AG08395 (cell line): ENCODE measurements at places on chromosomes 2 and 18.

DNA sequence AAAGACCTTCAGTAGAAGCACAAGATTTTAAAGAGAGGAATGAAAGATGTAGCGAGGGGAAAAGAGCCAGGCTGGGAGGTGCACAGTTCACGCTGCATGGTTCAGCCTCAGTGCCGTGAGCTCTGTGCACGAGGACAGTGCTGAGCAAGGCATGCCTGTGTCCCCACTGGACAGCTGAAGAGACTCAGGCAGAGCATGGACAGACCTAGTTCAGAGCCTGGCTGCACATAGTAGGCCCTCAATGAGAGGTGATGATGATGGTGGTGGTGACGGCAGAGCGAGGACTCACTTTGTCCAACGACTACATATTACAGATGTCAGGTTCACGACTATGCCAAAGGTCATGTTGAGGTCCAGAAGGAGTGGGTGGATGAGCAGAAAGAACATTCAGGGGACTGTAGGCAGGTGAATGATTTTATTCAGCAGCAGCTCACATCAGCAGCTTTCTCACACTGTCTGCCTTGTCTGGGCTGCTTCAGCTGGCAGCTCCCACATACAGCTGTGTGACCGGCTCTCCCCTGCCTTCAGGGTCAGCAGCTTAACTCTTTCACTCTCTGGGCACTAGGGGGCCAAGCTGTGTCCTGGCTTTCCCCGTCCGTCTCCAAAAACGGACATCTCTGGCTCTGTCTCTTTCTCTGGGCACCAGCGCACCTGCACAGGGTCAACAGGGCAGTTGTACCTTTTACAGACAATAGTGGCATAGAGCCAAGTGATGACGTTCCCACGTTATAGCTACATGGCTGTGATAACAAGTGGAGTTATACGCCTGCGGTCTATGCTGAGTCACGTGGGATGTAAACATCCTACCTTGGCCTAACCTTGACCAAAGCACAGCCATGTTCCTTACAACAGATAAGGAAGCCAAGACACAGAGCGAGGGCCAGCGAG, 128.8 kb upstream of the MSH6 start:
- DNase-seq, result no peak

GRCh38 chr2:62871506-62871905, 166.0 kb downstream of the EHBP1 start:
- DNase-seq, result no peak

DNA sequence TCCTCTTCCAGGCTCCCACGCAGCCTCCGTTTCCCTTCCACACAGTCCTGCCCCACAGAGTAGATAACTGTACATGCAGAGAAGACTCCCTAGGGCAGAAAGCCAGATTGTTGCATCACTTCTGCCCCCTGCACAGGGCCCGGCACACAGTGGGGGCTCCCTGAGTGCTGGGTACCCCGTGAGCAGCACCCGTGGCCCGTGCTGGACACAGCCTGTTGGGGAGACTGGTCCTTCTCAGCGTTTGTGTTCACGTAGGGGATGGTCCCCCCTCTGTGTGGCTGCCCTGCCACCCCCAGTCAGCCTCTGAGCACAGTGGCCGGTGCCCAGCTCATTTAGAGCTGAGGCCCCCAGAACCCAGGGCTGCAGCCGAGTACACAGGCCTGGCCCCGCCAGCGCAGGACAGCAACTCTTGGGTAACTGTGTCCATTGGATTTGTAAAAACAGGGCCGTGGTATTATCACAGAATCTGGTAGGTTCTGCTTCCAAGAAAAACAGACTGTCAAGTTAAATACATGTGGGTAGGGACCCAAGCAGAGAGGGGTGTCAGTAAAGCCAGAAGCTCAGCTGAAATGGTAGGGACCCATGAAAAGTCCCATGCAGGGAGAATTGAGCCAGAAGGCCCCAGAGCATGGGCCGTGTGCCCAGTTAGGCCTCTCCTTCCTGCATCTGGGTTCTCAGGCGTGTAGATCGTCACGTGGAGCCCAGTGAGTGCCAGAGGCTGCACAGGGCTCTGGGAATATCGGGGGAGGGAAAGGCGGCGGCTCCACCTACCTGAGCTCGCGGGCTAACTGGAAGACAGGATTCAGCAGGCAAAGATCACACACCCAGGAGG, 257.3 kb downstream of the ATAD2B start:
- DNase-seq, result no peak

DNA sequence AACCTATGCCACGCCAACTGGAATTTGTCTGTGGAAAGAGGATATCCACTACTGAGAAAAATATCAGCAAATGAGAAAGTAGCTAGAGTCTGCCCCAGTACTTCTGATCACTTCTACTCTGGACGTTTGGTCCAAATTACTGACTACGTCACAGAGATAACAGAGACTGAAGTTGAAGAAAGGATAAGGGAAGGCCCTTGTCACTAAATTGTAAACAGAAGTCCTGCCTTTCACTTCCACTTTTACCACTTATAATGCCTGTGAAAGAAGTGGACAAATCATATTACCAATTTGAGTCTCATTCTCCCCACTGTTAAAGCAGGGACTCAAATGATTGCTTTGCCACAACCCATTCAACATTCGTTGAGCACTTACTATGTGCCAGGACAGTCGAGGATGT, 173.9 kb upstream of the ERBB4 start:
- DNase-seq, result no peak

GRCh38 chr2:42225573-42225972, 56.4 kb downstream of the EML4 start:
- no peak for DNase-seq

DNA sequence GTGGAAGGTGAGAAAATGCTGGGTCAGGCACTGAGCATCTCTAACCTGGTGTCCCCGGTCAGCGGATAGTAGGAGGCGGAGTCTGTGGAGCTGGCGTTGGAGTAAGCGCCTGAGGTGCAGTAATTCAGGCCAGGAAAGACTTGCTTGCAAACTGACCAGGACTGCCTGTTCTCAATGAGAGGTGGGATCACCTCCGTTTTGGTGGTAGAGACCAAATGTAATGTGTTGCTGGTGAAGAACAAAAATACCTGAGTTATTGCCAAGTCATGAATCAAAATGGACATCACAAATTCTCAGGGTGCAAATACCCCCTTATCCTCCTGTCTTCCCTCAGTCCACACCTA, 24.2 kb downstream of the APOB start:
- no peak for DNase-seq

DNA sequence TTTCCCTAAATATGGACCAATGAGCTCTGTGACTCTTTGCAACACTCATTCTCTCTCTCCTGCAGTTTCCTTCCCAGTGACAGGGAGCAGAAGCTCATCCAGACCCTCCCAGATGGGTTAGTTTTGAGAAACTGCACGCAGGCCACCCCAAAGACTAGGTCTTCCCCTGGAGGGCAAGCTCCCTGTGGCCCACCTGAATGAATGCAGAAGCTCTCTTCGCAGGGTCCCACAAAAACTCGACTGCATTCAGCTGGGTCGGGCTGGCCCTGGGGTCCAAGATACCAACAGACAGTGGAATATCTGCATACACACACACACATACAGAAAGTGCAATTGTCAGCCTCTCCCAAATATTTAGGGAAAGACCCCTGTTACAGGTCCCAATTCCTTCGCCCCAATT, 37.0 kb downstream of the TFCP2L1 start:
- DNase-seq, result no peak

DNA sequence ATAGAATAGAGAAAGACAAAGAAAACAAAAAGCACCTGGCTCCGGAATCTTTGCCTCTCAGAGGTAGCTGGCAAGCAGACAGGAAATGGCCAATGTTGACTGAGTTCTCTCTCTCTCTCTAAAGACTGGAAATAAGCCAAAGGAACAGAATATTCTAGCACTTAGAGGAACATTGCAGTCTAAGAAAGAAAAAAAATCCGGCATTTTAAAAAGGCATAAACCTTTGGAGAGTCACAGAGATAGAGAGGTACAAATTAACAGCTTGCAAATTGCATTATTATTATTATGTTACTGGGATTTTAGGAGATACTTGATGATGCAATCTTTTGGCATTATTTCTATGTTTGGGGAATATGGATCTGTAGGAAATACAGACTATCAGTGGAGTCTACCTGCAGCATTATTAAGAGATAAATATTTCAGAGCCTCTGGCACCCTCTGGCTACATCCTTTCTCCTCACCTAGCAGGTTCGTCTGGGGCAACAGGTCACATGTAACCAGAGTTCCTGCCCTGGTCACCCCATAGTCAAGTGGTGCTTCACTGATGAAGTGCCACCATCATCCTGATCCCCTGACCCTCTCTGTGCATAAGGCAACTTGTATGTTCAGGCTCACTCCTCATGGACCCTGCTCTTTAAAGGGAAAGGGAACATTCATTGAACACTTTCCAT, 318.9 kb upstream of the ACVR2A start:
- DNase-seq, result no peak

GRCh38 chr2:20755132-20755800, 67.6 kb downstream of the LDAH start:
- DNase-seq, result no peak

DNA sequence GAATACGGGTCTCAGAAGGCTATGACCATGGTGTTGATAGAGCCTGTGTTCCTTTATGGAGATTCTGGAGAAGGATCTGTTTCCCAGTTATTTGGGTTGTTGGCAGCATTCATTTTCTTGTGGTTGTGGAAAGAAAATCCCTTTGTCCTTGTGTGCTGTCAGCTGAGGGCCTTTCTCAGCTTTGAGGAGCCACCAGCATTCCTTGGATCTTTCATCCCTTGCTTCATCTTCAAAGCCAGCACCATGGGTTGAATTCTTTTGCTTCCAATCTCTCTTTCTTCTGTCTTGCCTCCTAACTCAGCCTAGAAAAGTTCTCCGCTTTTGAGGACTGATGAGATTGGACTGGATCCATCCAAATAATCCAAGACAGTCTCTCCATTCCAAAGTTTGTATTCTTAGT, 103.2 kb upstream of the MMADHC start:
- no peak for DNase-seq

- DNase-seq, result no peak
Observed at GRCh38 chr2:181185421-181185820, 205.0 kb downstream of the UBE2E3 start.

DNA sequence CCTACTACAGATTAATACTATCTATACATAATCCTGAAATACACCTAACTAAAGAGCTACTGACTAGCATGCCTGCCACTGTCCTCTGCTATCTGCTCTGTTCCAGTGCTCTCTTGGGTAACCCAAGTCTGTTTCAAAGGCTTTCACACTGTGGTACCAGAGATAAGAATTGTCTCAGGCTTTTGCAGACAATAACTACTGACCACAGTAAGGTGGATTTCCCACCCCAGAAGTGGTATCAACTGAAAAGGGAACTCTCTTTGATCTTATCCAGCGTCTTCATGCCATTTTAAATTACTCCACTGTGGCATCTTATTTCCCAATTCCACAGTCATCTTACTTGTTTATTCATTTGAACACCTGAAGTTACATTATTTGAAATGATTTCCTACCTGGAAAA, 190.2 kb downstream of the IKZF2 start:
- DNase-seq, result no peak

- no peak for DNase-seq
Observed at GRCh38 chr2:169361706-169362117, 622 bp downstream of the LRP2 start.

DNA sequence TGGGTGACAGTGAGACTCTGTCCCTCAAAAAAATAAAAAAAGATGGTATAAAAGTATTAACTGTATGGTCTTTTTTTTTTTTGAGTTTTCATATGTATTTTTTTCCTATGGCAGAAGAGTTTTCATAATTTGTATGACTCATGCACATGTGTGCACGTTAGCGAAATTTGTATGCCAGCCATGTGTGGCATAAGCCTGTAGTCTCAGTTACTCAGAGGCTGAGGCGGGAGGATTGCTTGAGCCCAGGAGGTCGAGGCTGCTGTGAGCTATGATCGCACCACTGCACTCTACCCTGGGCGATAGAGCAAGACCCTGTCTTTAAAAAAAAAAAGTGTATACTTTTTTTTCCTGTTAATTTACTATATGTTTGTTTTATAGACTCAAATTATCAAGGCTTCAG, 160.8 kb downstream of the TGIF1 start:
- DNase-seq, result no peak

DNA sequence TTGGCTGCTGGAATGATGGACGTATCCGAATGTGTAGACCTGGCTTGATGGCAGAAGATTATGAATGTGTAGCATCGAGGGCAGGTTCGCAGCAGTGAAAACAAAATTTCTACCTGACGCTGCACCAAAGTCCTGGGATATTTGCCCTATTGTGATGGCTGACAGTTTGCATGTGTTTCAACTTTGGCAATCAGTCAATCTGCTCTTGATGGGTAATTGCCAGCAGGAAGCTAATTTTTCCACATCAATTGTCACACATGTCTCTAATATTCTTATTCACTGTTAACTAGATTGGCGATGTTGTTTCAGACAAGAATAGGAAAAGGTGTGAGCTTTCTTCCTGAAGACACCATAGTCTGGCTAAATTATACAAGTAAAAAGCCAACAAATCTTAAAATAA, 821.3 kb downstream of the LRRTM4 start:
- no peak for DNase-seq

GRCh38 chr18:59996370-59996966, 96.7 kb downstream of the PMAIP1 start:
- DNase-seq, result peak; percentile 60

- DNase-seq, result no peak
Observed at GRCh38 chr18:5422626-5423025, 121.2 kb downstream of the EPB41L3 start.

GRCh38 chr18:25830787-25831186, 259.6 kb downstream of the SS18 start:
- peak; percentile 86 for DNase-seq

- no peak for DNase-seq
Observed at GRCh38 chr2:181923121-181923520, 31.6 kb downstream of the ITPRID2 start.

- no peak for DNase-seq
Observed at GRCh38 chr2:20008703-20009102, 3.8 kb downstream of the MATN3 start.

- no peak for DNase-seq
Observed at GRCh38 chr2:99481941-99482340, 7.9 kb downstream of the REV1 start.

DNA sequence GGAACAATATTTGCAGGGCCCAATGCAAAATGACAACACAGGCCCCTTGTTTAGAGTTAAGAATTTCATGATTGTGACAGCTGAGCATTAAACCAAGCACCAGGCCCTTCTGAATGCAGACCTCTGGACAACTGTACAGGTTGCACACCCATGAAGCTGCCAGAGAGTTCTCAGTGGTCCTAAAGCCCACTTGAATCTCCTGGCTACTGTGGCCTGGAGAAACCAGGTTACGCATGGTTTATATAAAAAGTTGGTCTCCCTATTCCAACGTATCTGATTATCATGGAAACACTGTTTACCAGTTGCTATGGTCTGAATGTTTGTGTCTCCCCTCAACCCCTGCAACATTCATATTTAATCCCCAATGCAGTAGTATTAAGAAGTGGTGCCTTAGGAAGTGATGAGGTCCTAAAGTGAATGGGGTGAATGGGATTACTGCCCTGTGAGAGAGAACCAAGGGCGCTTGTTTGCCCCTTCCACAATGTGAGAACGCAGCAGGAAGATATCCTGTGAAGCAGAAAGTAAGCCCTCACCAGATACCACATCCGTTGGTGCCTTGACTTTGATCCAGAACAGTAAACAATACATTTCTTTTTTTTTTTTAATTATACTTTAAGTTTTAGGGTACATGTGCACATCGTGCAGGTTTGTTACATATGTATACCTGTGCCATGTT, 48.0 kb upstream of the ANXA4 start:
- no peak for DNase-seq
